Activated T-cell treated with anti-CD3 and anti-CD28 coated beads for 1 hour (primary cell): ENCODE measurements at places on chromosomes 2 and 18.
A peak's percentile ranks its signal among the peaks of the same experiment; 100 is the strongest.

DNA sequence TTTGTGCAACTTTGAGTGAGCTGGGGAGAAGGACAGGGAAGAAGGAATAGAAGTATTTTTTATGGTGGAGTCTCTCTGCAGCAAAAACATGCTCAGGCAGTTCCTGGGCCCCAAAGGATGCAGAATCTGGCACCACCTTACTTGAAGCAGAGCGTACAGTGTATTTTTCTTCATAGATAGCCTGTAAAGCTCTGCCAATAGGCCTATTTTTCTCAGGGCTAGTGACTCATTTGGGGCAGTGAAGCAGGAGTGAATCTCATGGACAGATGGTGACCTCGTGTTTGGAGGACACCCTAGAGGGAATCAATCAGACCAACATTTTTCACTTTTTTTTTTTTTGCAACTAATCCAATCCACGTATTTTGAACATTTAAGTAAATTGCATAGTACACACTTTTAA lies 268.1 kb upstream of the CXCR4 start:
- no peak for DNase-seq

DNA sequence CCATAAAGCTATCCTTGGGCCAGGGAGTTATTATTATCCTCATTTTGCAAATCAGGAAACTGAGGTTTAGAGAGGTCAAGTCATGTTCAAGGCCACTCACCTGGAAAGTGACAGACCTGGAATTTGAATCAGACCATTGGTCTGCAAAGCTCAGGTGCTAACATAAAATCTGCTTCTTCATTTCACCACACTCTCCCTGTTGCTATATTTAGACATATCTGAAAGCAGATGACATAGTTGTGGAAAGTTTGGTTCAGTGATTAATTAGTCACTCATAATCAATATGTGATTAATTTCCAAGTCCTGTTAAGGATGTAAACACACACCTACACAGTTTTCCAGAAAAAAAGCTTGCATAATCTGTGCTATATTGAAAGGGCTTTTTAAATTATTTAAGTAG lies 57.4 kb downstream of the LINC00305 start:
- no peak for DNase-seq

GRCh38 chr2:23221236-23221635 lies 163.7 kb upstream of the KLHL29 start:
- no peak for DNase-seq

GRCh38 chr18:69935319-69936190 lies 12.1 kb downstream of the CD226 start:
- peak; percentile 61 for DNase-seq

DNA sequence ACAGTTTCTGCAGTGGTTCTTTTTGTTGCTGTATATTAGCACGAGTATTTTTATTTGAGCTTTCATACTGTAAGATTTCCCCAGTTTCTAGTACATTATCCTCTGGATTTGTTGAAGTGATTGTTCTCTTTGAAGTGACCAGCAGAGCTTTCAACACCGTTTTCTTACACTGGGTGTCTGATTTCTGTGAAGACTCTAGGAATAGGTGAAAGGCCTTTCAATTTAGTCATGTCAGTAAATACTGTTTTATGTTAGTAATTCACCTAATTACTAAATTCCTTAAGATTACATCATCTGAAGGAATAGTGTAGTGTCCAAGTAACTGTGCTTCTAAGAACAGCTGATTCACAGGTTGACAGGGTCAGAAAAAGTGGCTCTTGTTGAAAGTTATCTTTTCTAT lies 2.3 kb downstream of the PPM1B start:
- no peak for DNase-seq

DNA sequence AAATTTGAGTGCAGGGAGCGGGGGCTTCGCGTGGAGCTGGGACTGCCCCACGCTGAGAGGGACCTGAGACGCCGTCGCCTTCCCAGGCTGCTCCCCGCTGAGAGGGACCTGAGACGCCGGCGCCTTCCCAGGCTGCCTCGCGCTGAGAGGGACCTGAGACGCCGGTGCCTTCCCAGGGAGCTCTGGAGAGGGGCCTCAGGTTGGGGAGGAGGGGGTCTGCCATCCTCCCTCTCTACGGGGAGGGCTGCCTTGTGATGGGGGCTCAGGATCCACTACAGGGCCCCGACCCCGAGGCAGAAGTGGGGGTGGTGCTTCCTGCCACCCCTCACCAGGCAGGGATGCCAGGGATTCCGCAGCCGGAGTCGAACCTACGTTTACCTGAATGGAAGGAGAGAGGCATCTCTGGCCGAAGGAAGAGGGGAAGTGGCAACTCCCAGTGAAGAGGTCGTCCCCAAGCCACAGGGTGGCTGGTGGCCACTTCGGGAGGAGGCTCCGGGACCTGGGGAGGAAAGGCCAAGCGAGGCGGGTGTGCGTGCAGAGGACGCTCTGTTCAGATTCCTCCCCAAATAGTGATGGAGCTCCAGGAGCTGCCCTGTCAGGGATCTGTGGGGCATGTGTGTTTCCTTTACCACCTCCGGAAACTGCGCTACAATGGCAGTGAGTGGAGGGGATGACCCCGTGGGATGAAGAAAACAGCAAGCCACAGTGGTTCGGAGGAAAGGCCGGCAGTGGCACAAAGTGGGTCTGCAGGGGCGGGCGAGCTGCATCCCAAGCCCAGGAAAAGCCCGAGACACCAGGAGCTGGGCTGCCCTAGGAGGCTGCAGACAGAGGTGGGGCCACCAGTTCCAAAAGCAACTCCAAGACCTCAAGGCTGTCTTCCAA lies 108.2 kb upstream of the CTDP1 start:
- DNase-seq, result no peak

- no peak for DNase-seq
Observed at GRCh38 chr2:204539019-204539385, 6.3 kb upstream of the PARD3B start.

- DNase-seq, result no peak
Observed at GRCh38 chr2:143582046-143582747, 453.0 kb downstream of the ARHGAP15 start.

DNA sequence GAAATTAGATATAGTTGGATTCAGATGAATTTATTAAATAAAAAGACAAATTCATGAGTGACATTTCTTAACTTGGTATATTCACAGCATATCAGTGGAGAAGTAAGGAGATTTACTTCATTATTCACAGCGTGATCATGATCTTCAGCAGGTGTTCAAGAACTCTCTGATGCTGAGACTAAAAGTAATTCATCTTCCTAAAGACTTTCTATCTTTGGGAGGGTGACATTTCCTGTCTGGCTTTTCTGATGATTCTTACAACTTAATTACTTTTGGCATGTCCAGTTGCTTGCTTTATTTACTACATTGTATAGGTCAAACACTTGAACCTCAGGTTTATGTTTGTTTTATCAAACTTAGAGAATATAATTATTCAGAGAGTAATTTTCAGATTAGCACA lies 224.6 kb downstream of the PLCL1 start:
- no peak for DNase-seq

- no peak for DNase-seq
Observed at GRCh38 chr2:37085731-37086147, 1.4 kb downstream of the GPATCH11 start.

DNA sequence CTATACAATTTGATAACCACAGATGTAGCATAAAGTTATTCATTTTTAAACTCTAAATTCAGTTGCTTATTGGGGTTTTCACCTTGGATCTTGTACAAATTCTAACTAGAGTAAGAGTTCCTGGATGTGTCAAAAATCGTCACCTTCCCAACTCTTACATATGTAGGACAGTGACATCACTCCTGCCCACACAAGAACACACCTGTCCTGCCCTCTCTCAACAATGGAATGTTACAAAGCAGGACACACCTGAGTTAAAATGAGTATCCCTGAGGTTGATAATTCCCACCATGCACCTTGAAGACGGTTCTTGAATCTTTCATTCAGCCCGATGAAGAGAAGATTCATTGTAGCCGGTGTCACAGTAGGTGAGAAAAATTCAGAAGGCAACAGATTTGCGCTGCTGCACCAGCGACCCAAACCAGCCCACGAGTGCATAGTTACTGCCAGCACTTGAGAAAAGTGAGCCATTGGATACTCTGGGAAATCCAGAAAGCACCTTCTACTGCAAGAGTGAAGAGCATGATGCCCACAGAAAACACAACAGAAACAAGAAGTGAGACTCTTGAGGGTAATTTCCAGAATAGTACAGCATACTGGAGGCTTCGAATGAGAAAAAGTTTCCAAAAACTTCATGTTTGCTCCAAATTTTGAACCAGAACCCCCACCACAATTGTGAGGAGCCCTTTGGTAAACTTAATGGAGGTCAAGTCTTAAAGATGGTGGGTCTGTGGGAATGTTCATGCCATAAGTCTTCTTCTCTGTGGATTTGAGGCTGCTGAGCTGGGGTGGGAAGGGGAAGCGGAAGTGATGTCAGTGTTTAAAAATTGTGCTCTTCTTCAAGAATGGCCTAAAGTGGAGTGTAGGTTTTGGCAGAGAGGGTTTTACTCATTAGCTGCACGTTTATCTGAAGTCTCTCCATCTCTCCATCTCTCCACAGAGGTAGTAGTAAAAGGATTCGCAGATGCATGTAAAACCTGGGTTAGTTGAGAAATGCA lies 34.7 kb upstream of the ADAM23 start:
- DNase-seq, result no peak

- DNase-seq, result no peak
Observed at GRCh38 chr2:177275040-177275742, 10.7 kb upstream of the NFE2L2 start.

- no peak for DNase-seq
Observed at GRCh38 chr2:33391529-33392255, 84.8 kb upstream of the RASGRP3 start.

GRCh38 chr2:62800618-62801017 lies 95.1 kb downstream of the EHBP1 start:
- DNase-seq, result no peak

DNA sequence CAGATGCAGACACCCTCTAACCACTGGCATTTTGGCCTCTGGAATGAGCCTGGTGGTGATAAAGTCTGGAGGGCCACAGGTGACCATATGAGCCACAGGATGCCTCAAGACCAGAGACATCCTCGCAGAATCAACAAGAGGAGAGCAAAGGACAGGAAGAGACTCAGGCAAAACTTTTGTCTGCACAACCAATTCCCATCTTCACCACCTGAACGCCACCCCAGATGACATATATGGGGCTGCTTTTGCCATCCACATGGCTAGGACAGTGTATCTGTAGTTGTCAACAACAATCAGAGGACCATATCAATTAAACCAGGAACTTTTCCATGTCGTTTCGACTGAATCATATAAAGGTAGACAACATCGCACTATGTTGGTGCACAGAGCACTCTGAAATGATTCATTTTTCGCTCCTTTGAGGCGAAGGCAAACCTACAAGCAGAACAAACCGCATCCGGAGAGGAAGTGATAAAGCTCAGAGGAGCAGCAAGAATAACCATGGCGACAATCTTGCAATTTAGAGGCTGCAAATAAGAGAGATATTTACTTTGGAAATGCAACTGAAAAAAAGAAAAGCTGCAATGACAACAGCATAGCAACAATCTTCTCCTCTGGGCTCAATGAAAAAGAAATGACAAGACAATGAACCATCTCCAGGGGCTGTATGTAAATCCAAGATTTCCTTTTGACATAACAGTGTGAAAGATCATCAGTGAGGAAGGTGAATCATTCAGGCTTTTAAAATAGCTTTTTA lies 204.5 kb downstream of the ARL4C start:
- peak; percentile 41 for DNase-seq

DNA sequence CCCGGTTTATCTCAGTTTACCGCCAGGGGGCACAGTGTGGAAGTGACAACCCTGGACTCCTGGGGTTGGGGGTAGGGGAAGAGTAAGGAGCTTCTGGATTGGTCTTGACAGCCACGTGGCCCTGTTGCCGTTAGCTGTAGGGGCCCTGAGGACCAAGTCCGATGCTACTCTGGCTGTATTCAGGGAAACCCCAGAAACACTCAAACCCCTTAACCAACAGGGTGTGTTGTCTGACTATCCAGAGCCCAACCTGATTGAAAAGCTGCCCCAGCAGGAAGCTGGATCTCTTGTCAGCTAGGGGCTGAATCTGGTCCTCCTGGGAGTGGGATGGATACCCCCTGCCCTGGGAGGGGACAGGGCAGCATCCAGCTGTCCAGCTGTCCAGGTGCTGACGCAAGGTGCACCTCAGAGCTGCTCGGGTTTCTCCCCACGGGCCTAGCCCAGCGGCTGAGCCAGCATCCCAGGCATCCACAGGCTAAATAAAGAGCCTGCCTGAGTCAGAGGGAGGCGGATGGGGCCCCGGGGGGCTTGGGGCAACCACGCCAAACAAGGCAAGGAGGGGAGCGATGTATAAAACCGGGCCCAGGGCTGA lies 3.1 kb upstream of the GMPPA start:
- DNase-seq, result peak; percentile 37

GRCh38 chr2:176986487-176986886 lies 226.1 kb upstream of the HNRNPA3 start:
- DNase-seq, result no peak

- no peak for DNase-seq
Observed at GRCh38 chr18:28725876-28726275, 548.9 kb upstream of the CDH2 start.
